ENCODE measurements at places on chromosomes 5 and 9.
A peak's percentile ranks its signal among the peaks of the same experiment; 100 is the strongest.

GRCh38 chr9:111898331-111899096 lies 1.9 kb downstream of the UGCG start:
- no peak for DNase-seq

DNA sequence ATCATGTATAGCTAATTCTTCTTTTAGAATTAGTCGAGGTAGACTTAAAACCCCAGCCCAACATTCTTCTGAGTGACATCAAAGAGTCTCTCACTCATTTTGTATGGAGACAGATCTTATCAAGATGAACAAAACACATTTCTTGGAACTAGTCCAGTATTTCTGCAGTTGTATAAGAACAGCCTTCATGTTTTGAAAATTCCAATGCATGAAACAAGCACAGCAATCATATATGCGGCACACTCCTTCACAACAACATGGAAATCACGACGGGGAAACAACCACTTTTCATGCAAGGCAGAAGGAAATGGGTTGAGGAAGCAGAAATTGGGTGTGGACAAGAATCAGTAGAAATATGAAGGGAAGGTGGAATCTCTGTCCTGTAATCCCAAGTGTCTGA lies 113.8 kb downstream of the PLK2 start:
- DNase-seq, result no peak

- DNase-seq, result no peak
These were observed 24.5 kb upstream of the CRB2 start for GRCh38 chr9:123331346-123332060.

- peak; percentile 7 for DNase-seq
These were observed 626 bp upstream of the FST start for GRCh38 chr5:53479590-53480415.

DNA sequence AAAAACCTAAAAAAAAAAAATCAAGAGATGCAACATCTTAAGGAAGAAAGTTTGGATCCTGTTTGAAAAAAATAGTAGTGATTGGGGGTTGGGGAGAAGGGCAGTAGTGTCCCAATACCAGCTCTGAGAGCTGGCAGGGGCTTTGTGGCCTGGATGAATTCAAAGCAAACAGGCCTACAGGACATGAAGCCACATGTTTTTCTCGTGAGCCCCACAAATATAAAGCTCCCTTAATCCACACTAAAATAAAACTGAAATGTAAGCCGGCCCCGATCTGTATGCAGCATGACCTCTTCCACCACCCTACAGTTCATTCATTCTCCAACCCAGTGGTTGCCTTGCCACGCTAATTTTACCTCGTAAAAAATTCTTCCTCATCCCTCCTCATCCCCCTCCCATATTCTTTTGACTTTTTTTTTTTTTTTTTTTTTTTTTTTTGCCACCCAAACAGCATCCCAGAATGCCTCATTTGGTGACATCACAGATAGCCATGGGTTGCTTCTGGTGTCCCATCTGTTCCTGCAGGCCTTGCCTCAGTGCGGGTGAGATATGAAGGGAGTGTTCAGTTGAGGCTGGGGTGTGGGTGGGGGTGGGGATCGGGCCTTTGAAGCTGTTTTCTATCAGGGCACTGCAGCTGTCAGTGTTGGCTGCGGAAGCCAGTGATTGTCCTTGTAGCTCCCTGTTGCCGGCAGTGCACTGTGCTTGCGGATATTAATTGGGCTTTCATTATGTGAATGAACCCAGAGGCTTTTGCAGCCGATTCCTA lies 81.6 kb upstream of the NFIB start:
- no peak for DNase-seq

- DNase-seq, result no peak
These were observed 1.5 kb downstream of the NEK6 start for GRCh38 chr9:124259158-124259808.

DNA sequence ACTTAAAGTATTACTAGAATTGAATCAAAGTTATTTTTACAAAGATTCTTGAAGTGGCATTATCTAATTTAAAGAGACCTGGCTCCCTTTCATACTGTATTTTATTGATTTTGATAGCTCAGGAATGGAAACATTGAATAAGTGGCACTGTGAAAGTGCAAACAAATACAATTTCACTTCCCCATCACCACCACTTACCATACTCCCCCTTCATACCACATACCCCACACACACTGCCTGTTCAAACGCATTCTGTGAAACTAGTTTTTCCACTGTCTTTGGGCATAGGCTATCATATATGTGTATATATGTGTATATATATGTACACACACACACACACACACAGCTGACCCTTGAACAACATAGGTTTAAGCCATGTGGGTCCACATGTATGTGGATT lies 62.1 kb upstream of the ATG10 start:
- DNase-seq, result no peak

DNA sequence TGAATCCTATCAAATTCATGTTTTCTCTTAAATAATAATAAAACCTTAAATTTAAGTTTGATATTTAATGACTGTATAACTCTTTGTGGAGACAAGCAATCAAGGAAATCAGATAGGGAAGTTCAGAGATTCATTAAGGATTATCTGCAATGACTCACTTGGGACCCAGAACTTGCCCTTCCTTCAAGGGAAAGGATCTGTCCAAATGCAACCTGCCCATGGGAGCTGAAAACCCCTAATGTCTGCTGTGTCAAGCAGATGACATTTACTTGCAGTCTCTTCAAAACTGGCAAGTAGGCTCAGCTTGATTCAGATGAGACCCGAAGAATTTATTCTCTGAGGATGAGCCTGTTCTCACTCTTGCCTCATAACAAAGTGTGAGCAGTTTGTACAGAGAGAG lies 1577.6 kb downstream of the EFNA5 start:
- DNase-seq, result no peak

GRCh38 chr9:25960178-25960577 lies 281.9 kb upstream of the TUSC1 start:
- DNase-seq, result no peak

DNA sequence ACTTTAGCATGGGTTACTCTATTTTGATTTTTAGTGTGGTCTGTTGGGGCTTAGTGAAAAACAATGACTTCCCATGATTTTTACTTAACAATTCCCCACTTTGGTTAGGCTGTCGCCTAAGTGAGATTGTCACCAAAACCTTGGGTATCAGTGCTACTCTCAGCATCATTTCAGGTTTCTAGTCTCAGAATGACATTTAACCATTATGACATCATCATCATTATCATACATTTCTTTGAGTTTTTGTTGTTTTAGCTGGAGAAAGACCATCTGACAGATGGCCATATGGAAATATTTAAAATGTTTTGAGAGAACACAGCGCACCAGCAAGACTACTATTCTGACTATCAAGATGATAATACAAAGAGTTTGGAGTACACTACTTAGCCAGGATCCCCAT lies 551.0 kb upstream of the PTPRD start:
- no peak for DNase-seq

GRCh38 chr5:111129938-111130337 lies 37.8 kb downstream of the WDR36 start:
- DNase-seq, result no peak

DNA sequence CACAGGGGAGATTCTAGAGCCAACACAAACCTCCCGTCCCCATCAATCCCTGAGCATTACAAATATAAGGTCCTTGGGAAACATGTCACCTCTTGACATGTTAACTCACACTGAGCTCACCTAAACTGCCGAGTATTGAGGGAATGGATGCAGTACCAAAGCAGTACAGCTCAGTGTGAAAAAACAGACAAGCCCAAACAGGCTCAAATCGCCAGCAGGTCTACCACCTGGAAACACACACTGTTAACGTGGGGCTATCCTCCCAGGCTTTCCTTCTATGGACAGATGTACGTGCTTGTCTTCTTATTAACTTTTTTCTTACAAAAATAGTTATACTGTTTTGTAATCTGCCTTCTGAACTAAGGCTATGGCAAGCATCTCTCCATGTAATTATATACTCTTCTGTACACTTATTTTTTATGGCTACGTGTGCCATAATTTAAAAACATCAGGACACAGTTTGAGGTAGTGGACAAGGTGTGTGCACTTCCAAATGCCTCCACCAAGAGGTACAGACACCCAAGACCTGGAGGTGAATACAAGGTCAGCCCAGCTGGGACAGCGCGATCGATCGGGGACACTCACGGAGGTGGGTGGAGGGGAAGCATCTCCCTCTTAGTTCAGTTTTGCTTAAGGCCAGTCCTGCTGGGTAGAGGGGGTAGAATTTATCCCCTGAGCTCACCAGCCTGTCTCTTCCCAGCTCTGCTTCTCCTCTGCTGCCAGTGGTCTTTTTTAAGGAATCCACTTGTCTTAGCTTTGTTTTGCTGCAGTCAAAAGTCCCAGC lies 76.5 kb downstream of the DAP start:
- DNase-seq, result no peak

DNA sequence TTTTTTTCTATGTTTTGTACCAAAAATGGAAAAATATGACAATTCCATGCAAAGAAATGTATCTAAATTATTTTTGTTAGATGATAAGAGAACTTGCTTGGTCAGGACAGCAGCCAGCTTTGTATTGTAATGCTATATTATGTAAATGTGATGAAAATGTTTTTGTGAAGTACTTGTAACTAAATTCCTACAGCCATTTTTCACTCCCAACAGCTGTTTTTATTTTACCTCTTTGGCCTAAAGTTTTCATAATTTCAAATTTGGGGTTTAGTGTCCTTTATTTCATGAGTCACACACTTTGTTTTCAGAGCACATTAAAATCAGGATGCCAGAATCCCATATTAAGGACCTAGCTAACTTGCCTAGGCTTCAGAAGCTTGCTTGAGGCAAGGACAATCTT lies 64.1 kb downstream of the WDR41 start:
- DNase-seq, result no peak

- DNase-seq, result no peak
These were observed 25.8 kb downstream of the CAST start for GRCh38 chr5:96687812-96688453.

DNA sequence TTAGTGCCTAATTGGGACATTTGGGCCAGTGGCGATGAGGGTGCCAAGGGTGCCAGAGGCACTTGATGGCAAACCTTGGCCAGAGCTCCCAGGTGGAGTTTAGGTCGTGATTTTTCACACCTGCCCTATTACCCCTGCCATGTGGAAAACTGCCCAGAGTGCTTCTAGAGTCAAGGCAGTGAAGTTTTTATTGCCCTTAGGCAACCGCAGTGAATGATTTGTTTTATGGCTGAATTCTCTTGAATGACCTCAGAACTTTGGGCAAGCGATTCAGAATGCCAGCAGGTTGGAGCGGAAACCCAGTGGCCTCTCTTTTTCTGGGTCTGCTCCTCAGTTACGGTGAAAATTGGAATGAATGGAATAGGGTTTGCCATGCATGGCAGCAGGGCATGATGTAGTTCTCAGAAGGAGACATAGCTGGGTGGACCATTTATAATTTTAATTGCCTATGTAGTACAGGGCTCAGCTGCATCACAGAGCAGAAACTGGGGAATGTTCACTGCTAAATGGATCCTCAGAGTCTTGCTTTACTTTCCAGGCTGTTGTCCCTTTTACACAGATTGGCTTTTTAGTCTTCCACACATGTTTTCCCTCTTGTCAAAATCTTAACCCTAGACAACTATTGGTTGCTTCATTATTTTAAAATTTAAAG lies 820.0 kb upstream of the SEMA6A start:
- DNase-seq, result no peak

DNA sequence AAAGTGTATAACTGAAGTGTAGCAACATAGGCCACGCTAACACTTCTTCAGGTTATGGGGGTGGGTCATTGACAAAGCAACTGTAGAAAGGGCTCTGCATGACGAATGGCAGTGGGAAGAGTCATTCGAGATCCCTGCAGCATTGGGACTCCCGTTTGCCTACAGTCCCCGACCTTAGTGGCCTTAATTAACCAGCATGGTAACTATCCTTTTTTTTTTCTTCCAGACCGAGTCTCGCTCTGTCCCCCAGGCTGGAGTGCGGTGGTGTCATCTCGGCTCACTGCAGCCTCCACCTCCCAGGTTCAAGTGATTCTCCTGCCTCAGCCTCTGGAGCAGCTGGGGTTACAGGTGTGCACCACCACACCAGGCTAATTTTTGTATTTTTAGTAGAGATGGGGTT lies 14.2 kb upstream of the CMBL start:
- DNase-seq, result no peak

DNA sequence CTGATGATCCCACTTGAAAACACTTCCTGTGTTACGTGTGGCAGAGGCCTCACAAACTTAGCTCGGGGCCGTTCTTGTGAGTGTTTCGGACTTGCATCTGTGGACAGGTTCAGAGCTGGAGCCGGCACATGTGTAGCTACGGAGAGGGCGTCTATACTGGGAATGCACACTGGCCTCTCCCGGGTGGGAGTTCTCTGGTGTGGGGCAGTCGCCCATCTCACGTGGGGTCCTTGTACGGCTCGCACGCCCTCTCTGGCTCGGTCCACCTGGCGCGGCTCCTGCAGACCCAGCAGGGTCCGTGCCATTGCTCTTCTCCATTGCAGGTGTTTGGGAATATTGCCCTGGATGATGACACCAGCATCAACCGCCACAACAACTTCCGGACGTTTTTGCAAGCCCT lies 197.9 kb downstream of the CACNA1B start:
- no peak for DNase-seq

DNA sequence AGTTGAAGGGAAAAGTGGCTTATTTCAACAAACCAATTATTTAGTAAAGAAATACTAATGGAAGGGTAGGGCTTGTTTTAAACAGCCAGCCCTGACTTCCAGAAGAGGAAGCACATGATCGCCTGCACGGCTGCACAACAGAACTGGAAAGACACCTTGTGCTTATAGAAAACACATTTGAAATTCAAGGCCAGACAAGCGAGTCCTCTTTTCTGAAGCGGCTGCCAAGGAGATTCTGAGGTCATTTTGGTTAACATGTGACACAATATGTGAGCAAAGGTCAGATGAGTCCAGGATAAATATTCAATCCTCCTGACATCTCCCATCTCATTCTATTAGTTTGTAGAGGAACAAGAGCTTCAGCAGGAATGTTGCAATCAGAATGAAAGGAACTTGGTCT lies 461.4 kb upstream of the ST8SIA4 start:
- no peak for DNase-seq

DNA sequence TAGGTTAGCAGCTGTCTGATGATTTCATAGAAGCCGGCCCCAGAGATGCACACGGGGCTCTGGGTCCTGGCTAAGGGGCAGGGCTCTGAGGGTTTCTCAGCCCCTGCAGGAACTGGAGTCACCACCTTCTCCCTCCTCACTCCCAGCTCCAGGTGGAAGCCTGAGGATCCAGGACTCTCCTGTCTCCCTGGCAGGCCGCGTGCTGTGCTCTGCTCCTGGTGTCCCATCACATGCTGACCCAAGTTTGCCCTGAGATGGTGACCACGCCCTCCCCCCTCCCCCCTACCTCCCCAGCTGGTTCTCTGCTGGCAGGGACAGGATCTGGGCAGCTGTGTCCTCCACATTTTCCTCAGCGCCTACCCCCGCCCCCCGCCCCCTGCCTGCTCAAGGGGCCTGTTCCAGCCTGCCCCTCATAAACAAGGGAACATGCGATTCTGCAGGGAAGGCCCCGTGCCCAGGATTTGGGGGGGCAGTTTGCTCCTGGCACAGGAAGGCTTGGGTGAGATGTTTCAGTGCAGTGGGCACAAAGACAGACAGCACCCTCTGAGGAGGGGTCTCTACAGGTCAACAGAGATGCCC lies 87.4 kb downstream of the PSD2 start:
- no peak for DNase-seq

- peak; percentile 19 for DNase-seq
These were observed 103.4 kb upstream of the GNA14 start for GRCh38 chr9:77751341-77752091.

GRCh38 chr5:143314099-143314498 lies 89.4 kb downstream of the NR3C1 start:
- DNase-seq, result no peak

- no peak for DNase-seq
These were observed 1.4 kb downstream of the MZB1 start for GRCh38 chr5:139388198-139388821.

GRCh38 chr5:150486402-150487198 lies 21.3 kb upstream of the NDST1 start:
- DNase-seq, result peak; percentile 35

All from CD4-positive, alpha-beta T cell treated with Interleukin-1 beta for 1 hour (primary cell).